Activated CD4-positive, alpha-beta T cell treated with anti-CD3 and anti-CD28 coated beads, Interleukin-2, amount 10 ng/mL, durations not matched to agents 24 days and 14 days (primary cell): ENCODE measurements at places on chromosomes 13 and 19.

DNA sequence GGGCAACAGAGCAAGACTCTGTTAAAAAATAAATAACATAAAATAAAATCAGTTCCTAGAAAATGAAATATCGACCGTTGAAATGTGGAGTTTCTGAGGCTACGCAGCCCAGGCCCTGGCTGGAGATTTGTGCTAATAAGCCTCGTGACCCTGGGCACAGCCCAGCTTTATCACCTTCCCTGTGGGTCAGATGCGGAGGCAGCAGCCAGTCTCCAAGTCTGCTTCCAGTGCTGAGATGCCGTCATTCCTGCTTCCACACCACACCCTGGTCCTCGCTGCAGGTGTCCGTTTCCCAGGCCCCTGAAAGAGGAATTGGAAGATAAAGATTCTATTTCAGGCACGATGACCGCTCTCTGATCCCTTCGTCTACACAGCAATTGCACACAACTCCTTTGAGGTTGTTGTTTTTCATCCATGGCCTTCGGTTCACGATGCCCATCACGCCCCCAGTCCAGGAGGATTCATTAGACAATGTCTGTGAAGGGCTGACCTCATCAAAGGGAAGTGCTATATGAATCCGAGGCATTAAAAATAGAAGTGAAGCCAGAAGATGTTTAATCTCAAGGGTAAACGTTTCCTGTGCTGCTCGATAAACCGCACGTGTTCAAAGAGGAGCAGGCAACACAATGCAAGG lies 48.3 kb upstream of the ATP11A start:
- DNase-seq = no peak

- DNase-seq = peak; percentile 78
Measured at GRCh38 chr13:32911506-32911905, 104.7 kb upstream of the KL start.

- no peak for DNase-seq
Measured at GRCh38 chr13:59479629-59480028, 684.1 kb downstream of the DIAPH3 start.

DNA sequence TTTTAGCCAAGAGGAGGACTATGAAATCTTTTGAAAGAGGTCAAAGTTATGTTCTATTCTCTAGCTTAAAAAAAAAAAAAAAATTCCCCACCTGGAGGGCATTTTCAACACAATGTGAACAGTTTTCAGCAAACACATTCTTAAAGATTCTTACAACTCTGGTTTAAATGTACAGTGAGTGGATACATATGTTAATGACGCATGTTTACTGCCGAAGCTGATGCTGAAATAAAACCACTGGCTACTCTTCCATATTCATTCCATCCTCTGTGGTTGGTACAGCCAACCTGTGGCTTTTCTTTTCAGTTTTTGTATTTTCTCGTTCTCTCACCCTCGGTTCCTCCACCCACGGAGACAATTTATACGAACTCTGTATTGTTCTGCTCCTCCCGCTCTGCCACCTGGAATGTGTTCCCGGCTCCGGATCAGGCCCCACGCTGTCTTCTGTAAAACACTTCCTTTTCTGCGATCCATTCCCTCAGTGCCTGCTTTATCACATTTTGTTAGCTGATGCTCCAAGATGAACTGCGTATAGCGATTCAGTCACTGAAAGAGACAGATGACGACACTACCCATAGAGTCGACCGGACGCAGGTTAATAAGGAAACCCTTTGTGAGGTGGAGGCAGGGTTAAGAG lies 466.4 kb upstream of the ARGLU1 start:
- DNase-seq = no peak

DNA sequence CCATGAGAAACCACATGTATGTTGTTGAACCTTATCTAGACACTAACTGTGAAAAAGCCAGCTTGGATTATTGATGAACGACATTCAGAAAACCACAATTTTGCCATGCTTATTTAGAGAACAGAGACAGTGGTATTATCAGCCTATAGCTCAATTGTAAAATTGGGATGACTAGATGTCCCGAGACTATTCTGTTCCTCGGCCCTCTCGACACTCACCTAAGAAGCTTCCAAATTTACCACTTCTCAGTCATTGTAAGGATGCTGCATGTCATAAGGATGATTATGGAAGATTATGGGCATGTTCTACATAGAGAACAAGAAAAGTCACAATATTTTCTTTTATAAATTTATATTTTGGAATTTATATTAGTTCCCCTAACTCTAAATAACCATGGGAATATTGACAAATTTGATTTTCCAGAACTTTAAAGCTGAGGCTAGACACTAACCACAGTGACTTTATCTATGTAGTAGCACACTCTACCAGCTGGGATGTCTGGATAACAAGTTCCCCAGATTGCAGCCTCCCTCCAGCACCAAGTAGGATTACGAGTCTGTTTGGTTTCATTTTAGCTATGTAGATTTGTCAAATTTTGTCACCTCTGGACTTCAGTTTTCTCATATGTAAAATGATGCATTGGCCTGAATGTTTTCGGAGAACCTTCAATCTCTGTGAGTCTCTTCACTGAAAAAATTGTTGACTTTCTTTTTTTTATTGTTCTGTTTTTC lies 513.6 kb downstream of the IRS2 start:
- no peak for DNase-seq

- no peak for DNase-seq
Measured at GRCh38 chr13:55705526-55705925, 1435.2 kb upstream of the PRR20A start.

DNA sequence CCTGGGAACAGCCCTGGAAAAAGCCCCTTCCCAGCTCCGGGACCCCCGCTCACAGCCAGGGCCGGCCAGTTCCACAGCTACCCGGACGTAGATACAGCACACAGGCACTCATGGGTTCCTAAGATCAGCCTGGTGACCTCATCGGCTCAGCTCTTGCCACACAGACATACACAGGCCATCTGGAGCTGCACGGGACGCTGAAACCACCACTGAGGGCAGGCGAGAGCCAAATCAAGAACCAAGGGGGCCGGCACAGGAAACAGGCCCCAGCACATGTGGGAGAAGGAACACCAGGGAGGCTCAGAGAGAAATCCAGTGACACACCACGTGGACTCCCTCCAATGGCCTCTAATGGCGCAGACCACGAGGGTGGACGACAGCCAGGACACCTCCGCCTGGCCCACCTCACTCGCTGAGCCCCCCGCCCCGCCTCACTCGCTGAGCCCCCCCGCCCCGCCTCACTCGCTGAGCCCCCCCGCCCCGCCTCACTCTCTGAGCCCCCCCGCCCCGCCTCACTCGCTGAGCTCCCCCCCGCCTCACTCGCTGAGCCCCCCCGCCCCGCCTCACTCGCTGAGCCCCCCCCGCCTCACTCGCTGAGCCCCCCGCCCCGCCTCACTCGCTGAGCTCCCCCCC lies 69.7 kb upstream of the C13orf46 start:
- no peak for DNase-seq

DNA sequence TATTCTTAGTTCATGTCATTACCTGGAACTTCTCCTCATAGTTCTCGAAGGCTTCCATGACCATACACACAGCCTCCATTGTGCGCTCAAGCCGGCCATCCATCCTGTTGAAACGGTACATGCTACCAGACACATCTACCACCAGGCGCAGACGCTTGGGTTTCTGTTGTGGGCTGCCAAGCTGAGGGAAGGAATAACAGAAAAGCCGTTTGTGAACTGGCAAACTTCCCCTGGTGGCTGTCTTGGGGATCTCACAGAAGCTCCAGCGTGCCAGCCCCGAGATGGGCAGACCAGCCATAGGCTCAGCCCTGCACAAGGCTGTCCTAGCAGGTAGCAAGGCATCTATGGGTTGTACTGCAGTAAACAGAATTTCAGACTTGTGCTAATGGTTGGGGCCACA lies 130.1 kb downstream of the RGCC start:
- no peak for DNase-seq

- DNase-seq = peak; percentile 26
Measured at GRCh38 chr13:25111585-25111956, 15.6 kb downstream of the PABPC3 start.

DNA sequence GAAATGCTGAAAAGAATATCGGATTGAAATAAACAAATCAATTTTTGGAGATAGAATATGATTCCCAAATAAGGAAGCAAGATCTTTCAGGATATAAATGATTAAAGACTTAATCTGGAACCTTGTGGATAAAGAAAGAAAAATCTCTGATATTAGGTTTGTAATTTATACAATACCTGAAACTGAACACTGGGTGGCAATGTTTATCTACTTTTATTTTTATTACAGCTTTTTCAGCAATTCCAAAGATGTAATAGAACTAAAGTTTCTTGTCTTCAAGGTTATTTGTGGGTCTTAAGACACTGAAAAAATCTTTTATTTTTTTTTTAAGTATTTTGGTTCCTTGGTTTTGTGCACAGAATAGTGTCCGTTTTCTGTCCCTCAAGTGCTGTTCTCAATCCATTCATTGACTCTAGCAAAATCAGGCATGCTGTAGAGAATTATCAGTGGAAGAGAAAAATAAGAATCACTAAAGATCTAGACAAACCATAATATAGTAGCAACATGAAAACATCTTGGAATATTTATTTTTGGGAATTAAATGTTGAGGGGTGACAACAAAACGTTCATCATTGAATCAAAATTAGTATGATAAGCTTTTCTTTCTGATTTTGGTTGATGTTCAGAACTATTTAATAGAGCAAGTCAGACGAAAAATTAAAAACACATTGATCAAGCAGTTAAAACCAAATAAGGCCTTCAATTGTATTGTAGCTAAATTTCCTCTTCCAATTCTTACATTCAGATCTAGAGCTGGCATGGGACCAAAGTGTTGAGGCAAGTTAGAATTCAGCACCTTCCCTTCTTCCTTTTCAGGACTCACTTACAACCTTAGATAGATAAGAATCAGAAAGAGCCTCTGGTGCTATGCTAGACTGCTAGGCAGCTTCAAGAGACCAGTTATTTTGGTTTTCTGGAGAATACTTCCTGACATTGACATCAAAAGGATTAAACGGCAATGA lies 704.4 kb upstream of the PCDH20 start:
- DNase-seq = no peak

- DNase-seq = no peak
Measured at GRCh38 chr13:23995283-23996073, 98.2 kb upstream of the C1QTNF9B start.

DNA sequence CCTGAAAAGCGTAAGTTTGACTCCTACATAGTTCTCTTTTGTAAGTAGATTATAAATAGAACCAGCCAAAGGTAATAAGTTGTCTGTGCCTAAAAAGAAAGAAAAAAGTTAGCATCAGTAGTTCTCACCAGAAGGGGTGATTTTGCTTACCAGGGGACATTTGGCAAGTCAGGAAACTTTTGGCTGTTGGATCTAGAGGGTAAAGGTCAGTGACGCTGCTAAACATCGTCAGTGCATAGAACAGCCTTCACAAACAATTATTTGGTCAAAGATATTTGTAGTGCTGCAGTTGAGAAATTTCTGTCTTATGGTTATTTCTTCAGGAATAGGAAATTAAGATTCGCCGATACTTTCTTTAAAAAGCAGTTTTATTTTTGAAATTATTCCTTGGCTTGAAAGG lies 2.0 kb downstream of the USPL1 start:
- DNase-seq = peak; percentile 48

DNA sequence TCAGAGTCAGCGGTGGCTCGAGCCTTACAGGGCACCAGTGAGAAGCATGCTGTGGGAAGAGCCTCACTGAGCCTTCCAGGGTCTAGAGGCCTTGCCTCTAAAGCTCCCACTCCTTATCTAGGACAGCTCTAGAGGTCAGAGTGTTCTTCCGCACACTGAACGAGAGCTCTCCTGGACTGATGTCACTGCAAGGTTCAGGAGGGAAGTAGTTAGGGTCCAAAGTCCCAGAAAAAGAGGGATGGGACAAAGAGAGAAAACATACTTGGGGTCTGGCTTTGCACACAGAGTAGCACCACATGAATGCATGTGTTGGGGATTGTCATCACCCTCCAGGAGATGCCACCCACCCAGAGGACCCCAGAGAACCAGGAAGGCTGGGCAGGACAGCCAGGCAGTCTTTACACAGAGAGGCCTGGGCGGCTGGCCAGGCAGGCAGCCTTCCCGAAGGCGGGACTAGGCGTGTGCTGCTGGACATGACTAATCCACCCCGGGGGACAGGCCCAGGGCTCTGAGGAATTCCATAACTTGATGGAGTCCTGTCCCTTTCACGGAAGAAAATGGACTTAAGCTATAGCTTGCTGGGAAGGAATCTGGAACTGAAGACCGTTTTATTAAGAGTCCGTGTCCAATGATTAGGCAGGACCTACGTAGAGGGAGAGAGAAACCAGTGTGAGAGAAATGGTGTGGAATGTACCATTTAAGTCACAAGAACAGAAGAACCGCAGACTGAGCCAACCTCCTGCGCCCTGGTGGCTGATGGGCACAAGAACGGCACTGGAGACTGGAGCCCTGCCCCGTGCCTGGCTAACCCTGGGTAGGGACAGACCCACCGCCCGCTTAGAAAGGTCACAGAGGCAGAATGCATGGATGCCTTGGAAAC lies 16.6 kb upstream of the EPHX3 start:
- DNase-seq = no peak

GRCh38 chr19:32388393-32388855 lies 17.1 kb upstream of the DPY19L3 start:
- no peak for DNase-seq

GRCh38 chr19:47022541-47023447 lies 3.2 kb downstream of the NPAS1 start:
- no peak for DNase-seq
